GM12892 (cell line): ENCODE measurements at places on chromosomes 16 and 17.

GRCh38 chr17:75697651-75698291 is 23.5 kb upstream of the ITGB4 start:
- no peak for DNase-seq

DNA sequence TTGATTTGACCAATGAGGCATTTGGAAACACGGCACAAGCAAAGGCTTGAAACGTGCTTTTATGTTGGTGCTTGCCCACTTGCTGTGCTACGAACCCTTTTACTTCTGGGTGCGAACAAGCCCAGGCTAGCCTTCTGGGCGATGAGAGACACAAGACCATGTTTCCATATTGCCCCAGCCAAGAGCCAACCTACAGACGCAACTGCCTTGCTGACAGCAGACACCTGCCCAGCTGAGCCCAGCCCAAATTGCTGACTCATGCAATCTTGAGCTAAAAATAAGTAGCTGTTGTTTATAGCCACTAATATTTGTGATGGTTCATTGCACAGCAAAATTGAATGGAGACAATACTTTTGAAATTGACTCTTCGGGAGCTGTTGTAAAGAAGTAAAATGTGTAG is 464.5 kb downstream of the WWOX start:
- DNase-seq = no peak

DNA sequence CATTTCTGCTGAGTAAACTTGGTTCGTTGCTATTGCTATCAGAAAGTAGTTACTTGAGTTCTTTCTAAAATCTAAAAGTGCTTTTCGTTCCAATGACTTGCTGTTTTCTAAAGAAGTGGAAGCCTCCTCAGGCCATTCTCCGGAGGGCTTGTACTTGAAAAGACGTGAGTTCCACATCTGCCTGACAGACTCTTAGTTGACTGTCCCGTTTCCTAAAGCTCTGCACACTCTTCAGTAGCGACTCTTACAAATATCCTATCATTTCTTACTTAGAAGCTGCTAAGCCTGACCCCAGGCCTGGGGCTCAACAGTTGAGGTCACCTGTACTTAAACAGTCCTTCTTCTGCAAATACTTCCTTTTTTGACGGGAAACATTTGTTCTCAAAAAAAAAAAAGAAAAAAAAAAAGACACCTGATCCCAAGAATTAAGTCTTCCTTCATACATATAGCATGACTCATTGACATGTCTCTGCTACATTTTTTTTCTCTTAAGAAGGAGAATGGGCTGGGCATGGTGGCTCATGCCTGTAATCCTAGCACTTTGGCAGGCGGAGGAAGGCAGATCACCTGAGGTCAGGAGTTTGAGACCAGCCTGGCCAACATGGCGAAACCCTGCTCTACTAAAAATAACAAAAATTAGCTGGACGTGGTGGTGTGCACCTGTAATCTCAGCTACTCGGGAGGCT is 61.5 kb downstream of the DHRS7C start:
- no peak for DNase-seq

DNA sequence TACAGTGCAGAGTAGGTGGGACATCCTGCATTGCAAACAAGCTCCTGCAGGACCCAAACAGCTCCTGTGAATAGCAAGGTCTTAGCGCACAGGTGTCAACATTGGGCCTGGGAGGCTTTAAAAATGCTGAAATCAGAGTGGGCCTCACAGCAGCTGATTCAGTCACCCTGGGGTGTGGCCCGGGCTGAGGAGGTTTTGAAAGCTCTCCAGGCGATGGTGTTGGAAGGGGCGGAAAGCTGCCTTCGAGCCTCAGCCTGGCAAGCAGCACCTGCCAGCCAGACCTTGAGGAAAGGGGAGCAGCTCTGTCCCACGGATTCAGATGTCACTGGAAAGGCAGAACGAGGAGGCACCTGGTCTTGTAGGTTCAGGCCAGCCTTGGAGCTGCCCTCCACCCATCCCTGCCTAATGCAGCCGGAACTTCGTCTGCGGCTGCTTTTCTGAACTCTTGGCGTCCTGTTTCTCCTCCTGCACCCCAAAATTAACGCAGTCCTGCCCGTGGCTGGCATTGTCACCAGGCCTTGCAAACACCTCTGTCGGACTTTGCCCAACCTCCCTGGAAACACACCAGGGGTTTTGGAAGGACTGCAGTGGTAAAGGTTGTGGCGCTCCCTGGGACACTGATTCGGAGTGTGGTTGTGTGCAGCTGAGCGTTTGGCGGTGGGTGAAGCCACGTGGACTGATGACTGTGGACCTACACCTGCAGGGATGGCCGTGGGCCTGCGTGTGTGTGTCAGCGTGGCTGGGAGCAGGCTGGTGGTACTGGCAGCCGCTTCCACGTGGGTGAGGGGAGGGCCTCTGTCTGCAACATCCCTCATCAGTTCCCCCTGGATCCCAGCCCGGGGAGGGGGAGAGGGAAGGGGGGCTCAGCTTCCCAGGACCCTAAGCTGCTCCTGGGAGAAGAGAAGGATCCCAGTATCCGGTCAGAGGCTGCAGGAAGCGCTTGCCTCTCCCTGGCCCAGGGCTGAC is 3.4 kb downstream of the NECAB2 start:
- no peak for DNase-seq

GRCh38 chr16:27539120-27539519 is 10.6 kb downstream of the GTF3C1 start:
- no peak for DNase-seq

- DNase-seq = no peak
Observed at GRCh38 chr16:88882358-88883030, 16.0 kb upstream of the PABPN1L start.

- DNase-seq = no peak
Observed at GRCh38 chr16:50708373-50709060, 15.1 kb downstream of the NOD2 start.

DNA sequence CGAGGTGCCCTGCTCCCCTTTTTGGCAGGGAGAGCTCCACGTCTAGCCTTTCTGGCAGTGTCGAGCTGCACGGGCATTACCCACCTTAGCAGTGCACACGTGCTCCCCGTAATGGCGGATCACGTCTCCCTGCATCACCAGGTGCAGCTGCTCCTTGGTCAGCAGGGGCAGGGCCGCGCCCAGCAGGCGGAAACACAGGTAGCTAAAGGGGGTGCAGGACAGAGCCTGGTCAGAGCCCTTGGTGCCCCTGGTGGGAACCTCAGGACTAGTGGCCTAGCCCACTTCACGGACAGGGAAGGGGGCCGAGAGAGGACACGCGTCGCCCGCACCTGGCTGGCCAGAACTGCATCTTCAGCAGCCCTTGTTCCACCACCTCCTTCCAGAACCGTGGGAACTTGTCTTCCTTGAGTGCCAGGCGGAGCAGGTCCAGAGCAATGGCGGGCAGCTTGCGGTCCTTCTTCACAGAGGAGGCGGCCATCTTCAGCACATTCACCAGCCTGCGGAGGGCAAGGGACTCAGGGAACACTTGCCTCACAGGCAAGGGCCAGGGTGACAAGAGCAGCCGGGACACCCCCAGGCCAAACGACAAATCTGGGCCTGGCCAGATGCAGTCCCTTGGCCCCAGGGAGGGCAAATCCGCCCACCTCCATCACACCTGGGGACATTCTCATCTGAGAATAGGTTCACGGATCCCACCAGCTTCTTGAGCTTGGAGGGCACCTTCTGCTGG is 3.2 kb downstream of the MYBBP1A start:
- DNase-seq = no peak

DNA sequence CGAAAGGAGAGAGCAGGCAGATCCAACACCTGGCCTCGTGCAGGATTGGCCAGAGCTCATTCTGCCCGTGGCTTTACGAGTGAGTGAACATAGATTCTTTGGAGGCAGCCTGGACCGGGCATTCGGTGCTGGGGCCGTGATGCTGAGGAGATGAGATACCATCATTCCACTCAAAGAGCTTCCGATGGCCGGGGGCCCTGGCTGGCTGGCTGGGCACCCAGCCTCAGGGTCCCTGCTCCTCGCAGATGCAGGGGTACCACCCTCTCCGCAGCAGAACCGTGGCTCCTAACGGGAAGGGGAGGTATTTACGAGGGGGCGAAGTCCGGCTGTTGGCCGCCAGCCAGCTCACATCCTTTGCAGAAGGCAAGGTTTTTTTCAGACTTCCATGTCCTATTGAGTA is 66.1 kb upstream of the FOXF1 start:
- DNase-seq = no peak

DNA sequence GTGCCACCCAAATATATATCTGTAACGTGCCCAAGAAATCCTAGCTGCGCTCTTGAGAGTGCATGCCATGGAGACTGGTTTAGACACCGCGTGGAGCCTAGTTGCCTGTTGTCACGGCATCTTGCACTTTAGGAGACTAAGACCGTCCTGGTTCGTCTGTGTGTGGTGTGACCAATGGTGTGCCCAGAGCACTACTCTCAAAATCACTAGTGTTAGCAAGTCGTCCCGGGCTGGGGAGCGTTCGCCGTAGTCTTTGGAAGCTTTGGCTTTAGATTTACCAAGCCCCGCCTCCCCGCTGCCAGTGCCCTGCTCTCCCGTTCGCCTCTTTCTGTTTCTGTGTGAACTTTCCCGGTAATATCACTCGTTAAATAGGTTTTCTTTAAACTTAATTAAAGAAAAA is 27.0 kb downstream of the CLUH start:
- DNase-seq = no peak

DNA sequence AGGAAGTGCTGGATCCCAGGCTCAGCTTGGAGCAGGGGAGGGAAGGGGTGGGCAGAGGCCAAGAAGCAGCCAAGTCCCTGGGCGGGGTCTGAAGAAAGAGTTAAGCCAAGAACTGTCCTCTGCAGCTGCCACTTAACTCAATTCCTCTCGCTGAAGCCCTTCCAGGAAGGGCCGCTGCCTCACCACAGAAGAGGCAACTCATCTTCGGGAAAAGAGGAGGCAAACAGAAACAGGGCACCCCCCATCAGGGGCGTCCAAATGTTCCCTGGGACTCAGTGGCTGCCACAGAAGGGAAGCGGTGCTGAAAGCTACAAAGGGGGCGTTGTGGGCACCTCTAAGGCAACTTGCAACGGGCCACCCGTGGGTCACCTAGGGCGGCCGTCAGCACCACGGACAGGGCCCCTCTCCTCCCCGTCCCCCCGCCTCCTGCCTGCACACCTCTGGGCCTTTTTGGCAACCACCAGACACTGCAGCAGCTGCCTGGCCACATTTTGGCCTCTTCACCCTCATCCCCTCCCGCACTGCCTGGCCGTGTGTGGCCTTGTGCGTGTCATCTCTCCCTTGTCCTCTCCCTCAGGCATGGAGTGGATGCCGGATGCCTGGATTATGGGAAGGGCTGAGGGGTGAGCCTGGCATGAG is 2.5 kb downstream of the TLCD3B start:
- DNase-seq = no peak

DNA sequence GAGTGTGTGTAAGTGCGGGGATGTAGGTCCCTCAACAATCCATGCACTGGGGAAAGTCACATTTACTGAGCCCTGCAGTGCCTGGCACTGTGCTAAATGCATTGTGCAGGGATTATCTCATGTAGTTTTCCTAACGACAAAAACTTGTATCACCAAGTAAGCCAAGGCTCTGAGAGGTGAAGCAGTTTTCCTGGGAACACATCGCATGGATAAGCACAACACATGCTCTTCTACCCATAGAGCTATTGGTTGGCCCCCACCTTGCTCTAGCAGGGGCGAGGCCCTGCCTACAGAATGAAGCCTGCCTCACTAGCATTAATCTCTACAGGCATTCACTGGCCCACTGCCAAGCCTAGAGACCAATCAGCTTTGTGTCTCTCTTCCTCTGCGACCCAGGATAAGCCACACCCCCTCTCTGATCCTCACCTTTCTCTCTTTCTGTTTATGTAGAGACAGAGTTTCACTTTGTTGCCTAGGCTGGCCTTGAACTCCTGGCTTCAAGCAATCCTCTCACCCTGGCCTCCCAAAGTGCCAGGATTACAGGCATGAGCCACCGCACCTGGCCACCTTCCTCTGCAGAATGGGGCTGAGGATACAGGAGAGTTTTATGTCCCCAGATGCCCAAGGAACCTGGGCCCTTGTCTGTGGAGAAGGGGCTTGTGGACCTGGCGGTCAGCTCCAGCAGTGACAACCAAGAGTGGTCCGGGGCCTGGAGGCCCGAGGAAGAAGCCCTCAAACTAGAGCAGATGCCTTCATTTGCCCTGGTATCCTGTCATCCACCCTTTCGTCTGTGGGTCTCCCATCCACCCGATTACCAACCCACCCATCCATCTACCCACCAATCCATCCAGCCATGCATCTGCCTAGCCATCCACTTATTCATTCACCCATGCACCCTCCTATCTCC is 12.8 kb downstream of the CDH16 start:
- peak; percentile 39 for DNase-seq

- DNase-seq = no peak
Observed at GRCh38 chr16:57424583-57424982, 20.0 kb downstream of the CCL17 start.

- no peak for DNase-seq
Observed at GRCh38 chr16:81846105-81846504, 67.0 kb downstream of the PLCG2 start.

DNA sequence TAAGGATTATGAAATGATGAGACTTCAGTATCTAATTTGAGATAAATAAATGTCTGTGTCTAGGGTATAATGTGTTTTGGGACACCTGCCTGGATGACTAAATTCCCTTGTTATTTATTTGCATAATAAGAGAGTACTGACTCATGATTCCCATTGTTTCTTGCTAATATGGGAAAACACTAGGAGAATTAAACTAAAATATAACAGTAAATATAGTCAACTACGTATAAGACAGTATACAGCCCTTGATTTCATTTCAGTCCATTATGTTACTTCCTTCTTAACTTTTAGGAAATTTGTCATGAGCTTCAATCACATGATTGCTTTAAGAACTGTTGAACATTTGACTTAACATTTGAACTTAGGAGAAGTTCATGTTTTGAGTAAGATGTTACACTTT is 62.4 kb downstream of the VMP1 start:
- no peak for DNase-seq

DNA sequence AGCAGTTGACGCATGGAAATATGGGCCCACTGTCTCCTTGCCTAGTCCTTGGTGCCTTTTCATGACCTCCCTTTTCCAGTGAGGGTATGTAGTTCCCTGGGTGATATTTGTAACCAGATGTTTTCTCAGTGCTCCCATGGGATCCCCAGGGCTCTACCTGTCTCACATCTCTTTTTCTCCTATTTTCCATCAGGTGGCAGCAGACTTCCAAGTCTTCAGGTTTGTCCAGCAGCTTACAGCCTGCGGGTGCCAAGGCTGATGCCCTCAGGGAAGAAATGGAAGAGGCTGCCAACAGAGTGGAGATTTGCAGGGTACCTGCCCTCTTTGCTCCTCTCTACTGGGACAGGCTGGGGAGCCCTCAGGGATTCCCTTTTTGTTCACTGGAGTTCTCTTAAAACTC is 89.1 kb downstream of the ELAC2 start:
- DNase-seq = no peak

DNA sequence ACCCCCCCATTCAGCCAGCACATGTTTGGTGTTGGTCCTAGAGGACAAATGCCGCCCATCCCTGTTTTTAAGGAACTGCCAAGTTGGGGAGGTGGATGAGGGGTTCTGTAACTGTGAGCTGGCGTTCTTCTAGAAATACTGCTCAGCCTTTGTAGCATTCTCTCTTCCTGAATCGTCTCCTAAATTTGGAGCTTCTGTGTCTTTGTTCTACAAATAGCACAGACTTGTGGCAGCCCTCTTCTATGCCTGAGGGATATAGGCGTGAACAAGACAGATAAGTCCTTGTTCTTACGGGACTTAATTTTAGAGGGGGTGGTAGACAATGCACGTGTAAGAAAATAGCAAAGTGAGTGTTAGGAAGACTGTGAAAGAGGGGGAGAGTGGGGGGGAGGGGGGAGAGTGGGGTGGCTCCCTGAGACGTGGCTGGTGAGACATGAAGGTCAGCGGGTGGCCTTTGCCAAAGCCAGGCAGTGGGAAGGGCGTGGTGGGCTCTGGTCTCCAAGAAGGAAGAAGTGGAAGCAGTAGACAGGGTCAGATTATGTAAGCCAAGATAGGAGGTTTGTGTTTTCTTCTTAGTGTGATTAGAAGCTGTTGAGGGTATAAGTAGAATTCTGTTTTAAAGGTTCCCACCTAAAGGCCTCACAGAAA is 9.9 kb downstream of the MFSD11 start:
- DNase-seq = no peak
